Amniotic stem cell (primary cell): ENCODE measurements at places on chromosomes 12 and 14.

GRCh38 chr12:99498756-99499155 is 148.8 kb upstream of the GARIN6 start:
- peak; percentile 65 for DNase-seq

GRCh38 chr14:100400115-100400514 is 77.0 kb downstream of the SLC25A47 start:
- no peak for DNase-seq

- no peak for DNase-seq
Observed at GRCh38 chr14:65487783-65488494, 75.4 kb downstream of the FUT8 start.

GRCh38 chr12:46649433-46649832 is 176.4 kb downstream of the SLC38A4 start:
- DNase-seq, result no peak

GRCh38 chr14:99777951-99778350 is 15.3 kb upstream of the EML1 start:
- no peak for DNase-seq

GRCh38 chr14:56145965-56146364 is 27.8 kb downstream of the PELI2 start:
- no peak for DNase-seq

GRCh38 chr12:119870457-119870856 is 6.7 kb downstream of the CIT start:
- DNase-seq, result no peak

DNA sequence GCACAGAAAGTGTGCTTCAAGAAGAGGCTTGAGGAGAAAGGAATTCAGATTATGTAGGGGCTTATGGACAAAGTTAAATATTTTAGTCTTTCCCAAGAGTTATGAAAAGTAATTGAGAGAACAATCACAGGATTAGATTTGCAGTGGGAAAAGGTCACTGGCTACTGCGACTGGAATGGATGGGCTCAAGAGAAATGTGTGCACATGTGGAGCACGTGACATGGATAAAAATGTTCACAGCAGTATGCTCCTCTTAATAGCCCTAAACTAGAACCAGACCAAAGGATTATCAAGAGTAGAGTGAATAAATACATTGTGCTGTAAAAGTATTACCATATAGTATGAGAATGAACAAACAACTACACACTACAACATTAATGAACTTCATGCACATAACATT is 78.1 kb downstream of the ABCD2 start:
- DNase-seq, result no peak

DNA sequence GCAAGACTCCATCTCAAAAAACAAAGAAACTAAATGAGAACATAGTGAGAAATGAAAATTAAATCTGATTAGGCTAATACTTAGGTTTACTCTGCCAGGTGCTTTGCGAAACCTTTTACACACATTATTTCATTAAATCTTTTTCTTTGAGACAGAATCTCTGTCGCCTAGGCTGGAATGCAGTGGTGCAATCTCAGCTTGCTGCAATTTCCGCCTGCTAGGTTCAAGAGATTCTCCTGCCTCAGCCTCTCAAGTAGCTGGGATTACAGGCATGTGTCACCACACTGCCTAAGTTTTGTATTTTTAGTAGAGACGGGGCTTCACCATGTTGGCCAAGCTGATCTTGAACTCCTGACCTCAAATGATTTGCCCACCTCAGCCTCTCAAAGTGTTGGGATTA is 21.9 kb upstream of the EEA1 start:
- DNase-seq, result no peak

DNA sequence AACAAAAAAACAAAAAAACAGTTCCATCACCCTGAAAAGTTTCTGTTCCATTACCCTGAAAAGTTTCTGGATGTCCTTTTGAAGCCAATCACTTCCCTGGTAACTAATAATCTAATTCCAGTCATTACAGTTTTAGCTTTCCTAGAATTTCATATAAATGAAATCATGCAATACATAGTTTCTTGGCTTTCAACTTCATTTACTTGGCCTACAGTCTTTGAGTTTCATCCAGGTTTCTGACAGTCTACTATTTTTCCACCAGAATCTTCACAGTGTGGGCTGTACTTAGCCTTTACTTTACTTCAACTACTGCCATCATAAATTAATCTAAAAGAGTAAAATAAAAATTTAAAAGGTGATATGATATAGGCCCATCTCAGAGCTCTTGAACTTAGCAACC is 55.5 kb downstream of the RPS6KA5 start:
- no peak for DNase-seq

DNA sequence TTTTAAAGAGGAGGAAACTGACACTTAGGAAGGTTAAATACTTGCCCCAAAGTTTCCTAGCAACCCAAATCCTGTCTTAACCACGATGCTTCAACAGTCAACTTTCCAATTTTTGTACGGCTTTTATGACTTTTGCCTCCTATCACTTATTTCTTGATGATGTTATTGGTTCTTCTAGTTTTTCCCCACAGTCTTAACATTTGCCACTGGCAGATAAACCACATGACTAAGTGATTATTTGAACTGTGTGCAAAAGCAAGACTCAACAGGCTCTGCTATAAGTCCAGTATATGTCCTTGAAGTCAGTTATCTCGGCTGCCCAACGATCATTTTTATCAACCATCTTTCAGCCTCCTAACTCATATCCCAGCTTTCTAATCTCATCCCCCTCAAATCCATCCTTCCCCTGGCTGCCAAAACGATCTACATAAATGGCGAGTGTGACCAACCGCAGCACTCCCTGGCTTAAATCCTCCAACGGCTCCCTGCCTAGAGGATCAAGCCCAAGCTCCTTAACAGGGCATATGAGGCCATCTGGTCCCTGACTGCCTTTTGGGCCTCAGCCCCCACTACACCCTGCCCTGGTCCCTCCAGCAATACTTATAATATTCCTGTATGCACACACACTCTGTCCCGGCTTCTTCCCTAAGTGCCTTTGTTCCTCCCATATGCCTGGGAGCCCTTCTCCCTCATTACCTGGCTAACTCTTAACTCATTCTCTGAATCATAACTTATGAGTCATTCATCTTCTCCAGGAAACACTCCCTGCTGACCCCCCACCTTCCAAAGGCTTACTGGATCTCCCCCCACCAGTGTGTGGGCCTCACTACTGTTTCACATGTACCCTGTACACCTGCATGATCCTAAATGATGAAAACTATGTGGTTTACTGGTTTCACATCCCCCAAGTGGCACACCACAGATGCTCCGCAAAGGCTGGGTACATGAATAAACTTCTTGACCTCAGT is 8.8 kb downstream of the VPS37B start:
- DNase-seq, result no peak

DNA sequence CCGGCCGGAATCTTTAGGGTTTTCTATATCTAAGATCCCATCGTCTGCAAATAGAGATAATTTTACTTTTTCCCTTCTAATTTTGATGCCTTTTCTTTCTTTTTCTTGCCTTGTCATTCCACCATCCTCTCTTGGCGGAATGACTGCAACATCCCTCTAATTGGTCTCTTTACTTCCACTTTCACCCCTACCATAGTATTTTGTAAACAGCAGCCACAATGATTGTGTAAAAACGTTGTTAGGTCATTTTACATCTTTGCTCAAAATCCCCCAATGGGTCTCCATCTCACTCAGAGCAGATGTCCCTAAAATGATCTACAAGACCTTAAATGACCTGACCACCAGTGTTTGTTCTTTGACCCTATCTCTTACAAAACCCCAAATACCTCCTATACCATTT is 80.0 kb upstream of the STAC3 start:
- DNase-seq, result no peak

- DNase-seq, result no peak
Observed at GRCh38 chr14:58809520-58809919, 171.8 kb downstream of the DACT1 start.

GRCh38 chr12:121792607-121793439 is 665 bp downstream of the RHOF start:
- DNase-seq, result no peak

DNA sequence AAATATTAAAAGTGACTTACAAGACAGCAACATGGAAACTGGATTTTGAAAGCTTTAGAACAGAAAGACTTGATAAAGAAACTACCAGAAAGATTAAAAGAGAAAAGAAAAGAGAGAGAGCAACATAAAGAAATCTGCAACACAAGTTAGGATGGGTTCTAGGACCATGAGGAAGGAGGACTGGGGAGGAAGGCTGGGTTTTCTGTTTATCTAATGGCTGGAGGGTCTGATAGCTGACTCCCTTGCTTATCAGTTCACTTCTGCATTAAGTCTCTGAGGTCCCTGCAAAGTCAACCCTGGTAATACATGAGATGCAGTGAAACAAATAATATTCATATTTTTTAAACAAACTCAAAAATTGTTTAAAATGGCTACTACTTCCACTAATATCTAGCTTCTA is 90.1 kb downstream of the RPAP3 start:
- DNase-seq, result no peak

- DNase-seq, result no peak
Observed at GRCh38 chr12:51694146-51694545, 103.1 kb downstream of the SCN8A start.

GRCh38 chr12:130086248-130086647 is 76.0 kb upstream of the FZD10 start:
- DNase-seq, result no peak

DNA sequence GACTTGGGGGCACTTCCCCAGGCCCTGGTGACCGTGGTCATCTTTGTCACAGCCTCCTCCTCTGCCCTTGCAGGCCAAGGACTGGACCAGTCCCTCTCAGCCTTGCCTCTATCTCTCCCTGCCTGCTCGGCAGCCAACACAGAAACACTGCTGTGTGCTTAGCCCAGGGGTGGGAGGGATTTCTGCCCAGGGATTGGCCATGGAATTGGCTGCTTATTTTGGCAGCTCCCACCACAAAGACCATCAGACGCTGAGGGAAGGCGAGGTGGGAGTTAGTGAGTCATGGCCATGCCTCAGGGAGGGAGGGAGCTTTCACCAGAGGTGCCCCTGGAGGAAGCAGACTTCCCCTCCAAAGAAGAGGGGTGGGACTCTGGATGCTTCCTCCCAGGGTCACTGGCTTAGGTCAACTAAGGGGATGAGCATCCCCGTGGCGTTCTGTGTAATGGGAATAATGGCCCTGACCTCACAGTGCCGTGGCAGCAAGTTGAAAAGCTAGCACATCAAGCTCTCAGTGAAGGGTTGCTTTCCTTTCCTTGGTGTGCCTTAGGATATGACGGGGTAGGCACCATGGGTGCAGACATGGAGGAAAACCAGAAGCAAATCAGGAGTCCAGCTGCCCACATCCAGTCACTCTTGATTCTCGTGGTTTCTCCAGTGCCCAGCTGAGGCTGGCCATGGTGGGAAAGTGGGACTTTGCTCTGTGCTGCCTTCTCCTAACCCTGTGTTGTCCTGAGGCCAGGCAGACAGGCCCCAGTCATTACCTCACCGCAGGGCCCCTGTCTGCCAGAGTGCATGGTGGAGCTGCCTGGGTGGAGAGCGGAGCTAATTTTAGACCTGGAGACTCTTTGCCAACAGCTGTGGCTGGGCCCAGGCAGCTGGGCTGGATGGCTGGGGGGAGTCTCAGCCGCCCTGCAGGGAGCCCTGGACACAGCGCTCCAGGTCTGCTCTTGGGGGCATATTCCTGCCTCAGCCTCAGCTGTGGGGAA is 21.4 kb downstream of the B4GALNT3 start:
- no peak for DNase-seq

DNA sequence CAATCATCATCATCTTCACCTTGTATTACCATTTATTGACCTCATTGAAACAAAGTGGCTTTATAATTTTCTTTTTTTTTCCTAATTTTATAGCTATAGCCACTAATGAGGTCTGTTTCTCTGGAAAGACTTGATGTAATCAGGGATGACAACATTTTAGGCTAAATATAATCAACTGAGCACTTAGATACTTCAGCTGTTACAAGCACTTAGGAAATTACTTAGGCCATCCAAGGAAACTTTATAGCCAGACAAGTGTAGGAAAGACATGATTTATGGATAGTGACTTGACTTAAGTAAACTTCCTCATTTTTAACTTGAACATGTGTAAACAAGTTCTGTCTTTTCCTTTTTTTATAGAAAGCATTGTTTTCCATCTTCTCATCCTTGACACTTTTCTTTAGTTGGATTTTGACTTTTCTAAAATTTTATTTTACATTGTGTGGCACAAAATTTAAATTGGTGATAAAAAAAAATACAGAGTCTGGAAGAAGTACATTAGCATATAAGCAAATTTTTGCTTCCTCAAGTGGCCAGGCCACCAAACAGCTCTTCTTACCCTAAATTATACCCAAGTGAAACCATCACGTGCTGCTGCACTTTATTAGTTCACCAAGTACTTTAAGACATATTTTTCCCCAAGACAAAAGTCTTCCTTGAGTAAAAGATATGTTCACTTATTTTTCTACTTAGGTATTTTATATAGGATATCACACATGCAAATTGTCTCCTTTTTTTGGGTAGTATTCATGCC is 15.1 kb downstream of the CPNE8 start:
- DNase-seq, result no peak

GRCh38 chr12:52975204-52975603 is 26.3 kb downstream of the KRT18 start:
- DNase-seq, result no peak

GRCh38 chr14:55701638-55702037 is 121.6 kb downstream of the KTN1 start:
- no peak for DNase-seq

DNA sequence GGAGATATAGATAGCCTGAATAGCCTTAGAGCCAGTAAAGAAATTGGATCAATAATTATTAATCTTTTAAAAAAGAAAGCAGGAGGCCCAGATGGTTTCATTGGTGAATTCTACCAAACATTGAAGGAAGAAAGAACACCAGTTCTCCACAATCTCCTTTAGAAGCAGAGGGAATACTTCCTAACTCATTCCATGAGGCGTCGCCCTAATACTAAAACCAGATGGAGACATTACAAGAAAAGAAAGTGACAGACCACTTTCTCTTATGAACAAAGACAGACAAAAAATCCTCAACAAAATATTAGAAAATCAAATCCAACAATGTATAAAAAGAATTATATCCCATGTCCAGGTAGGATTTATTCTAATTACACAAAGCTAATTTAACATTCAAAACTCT is 362.6 kb downstream of the BCAT1 start:
- no peak for DNase-seq

GRCh38 chr12:132014092-132014914 is 64.6 kb downstream of the EP400 start:
- DNase-seq, result no peak

DNA sequence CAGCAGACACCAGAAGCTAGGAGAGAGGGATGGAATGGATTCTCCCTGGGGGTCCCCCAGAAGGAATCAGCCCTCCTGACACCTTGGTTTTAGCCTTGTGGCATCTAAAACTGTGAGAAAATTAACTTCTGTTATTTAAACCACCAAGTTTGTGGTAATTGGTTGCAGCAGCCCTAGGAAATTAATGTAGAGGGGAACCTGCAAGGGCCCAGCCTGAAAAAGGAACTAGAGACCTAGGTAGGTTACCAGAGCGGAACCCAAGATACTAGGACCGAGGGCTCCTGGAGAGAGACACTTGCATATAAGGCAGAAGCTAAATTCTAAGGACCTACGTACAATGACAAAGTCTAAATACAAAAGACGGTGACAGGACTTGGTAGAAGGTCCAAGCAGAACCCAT is 8.1 kb upstream of the DENND5B start:
- DNase-seq, result no peak

- no peak for DNase-seq
Observed at GRCh38 chr12:62762645-62763044, 172.3 kb downstream of the PPM1H start.

GRCh38 chr12:6768437-6768914 is 2.3 kb downstream of the PTMS start:
- DNase-seq, result no peak
